Tibial nerve (tissue), 4 donors: ENCODE measurements at places on chromosomes 2 and 18. TPM values are rescaled to one million over a fixed set of nuclear protein-coding genes. Genes with fewer than 3 reads are reported as not detected.

The SMARCAL1 gene
- 11.7 TPM for total RNA-seq

The AOX1 gene
- total RNA-seq = 166 TPM

The ADD2 gene
- total RNA-seq = 2.2 TPM

The SIGLEC15 gene
- total RNA-seq = not detected

The SERPINB8 gene
- 10.9 TPM for total RNA-seq

The ANKRD30BL gene
- not detected for total RNA-seq

The COPS8 gene
- 93.1 TPM for total RNA-seq

The SFTPB gene
- total RNA-seq = not detected

The DNER gene
- total RNA-seq = 13.1 TPM

The SULT1C2 gene
- not detected for total RNA-seq
